ENCODE measurements at places on chromosomes 13 and 19.

DNA sequence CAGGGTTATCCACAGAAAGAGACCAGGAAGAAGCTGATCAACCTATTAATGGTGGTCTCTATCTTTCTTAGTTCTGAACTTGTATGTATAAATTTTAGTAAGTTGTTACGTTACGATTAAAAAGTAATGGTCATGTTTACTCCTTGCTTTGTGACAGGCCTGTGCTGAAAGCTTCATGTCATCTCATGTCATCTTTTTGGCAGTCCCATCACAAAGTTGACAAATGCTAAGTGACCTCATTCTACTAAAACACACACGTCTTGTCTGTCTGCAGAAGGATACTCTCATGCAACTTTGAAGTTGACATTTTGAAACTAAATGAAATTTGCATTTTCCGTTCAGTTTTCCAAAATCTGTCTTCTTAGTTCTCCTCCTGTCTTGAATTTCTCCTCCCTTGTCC, 345.9 kb downstream of the DNAJC15 start:
- no peak for DNase-seq

GRCh38 chr13:26561067-26561466, 3.6 kb downstream of the WASF3 start:
- no peak for DNase-seq

GRCh38 chr13:37640499-37640898, 41.9 kb upstream of the POSTN start:
- no peak for DNase-seq

GRCh38 chr19:15315101-15315500, 17.2 kb downstream of the BRD4 start:
- DNase-seq: no peak

- DNase-seq: no peak
These were observed 15.1 kb downstream of the CPAMD8 start for GRCh38 chr19:17011485-17011884.

- DNase-seq: no peak
These were observed 318.3 kb downstream of the NDFIP2 start for GRCh38 chr13:79799059-79799867.

GRCh38 chr13:79307433-79307861, 98.6 kb downstream of the RBM26 start:
- no peak for DNase-seq

GRCh38 chr13:91704398-91704797, 306.0 kb downstream of the GPC5 start:
- no peak for DNase-seq

GRCh38 chr13:21022056-21022979, 39.1 kb downstream of the LATS2 start:
- no peak for DNase-seq

DNA sequence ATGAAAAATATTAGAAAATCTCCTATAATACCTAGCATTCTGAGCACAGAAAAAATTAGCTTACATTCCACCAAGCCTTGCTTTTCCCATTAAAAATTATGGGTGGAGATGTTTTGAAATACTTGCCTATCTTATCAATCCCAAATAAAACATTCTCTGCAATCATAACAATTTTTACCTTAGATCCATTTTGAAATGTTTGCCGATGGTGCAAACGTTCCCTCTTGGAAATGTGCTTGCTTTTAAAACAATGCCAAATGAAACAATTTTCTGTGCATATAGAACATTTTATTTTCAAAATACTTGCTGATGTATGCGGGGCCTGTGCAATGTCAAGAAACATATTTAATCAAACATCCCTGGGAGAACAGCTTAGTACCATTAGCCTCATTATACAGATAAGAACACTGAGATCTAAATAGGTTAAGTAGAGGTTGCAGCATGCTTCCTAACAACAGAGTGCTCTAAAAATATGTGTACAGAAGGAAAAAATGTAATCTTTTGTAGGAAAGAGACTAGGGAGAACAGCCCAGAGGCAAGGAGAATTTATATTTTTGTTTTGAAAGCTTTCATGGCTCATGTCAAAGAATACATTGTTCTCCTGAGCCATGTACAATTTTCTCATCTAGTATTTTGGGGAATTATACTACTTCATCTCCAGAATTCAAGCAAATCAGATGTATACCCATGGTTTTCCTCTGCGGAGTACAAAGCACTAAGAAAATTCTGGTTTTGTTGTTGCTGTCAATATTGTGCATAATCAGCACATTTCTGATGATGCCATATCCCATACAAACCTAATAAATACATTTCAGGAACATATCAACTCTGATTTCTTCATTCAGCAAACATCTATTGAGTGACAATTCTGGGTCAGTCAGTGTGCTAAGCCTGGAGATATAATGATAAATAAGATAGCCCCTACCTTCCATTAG, 25.9 kb upstream of the FNDC3A start:
- DNase-seq: no peak

GRCh38 chr13:48533961-48534600, 1.2 kb upstream of the RCBTB2 start:
- DNase-seq: no peak

DNA sequence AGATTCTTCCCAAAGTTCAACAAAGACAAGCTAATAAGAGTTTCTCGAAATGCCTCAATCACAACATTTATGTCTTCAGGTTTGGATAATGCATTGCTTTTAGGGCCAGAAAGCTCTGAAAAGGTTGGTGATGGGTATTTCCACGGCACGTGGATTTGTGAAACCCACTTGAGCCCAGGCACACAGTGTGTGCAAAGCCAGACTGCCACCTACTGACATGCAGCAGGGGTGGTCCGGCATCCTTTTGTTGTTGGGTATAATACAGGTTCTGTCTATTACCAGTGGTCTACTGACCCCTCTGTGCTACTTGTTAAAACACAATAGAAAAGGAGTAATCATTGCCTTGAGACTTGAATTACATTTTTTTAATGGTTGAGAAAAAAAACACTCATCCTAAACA, 225.6 kb downstream of the RAP2A start:
- no peak for DNase-seq

- DNase-seq: no peak
These were observed 9.1 kb downstream of the PLD3 start for GRCh38 chr19:40357640-40358039.

- no peak for DNase-seq
These were observed 26.5 kb downstream of the NUMBL start for GRCh38 chr19:40663695-40664692.

DNA sequence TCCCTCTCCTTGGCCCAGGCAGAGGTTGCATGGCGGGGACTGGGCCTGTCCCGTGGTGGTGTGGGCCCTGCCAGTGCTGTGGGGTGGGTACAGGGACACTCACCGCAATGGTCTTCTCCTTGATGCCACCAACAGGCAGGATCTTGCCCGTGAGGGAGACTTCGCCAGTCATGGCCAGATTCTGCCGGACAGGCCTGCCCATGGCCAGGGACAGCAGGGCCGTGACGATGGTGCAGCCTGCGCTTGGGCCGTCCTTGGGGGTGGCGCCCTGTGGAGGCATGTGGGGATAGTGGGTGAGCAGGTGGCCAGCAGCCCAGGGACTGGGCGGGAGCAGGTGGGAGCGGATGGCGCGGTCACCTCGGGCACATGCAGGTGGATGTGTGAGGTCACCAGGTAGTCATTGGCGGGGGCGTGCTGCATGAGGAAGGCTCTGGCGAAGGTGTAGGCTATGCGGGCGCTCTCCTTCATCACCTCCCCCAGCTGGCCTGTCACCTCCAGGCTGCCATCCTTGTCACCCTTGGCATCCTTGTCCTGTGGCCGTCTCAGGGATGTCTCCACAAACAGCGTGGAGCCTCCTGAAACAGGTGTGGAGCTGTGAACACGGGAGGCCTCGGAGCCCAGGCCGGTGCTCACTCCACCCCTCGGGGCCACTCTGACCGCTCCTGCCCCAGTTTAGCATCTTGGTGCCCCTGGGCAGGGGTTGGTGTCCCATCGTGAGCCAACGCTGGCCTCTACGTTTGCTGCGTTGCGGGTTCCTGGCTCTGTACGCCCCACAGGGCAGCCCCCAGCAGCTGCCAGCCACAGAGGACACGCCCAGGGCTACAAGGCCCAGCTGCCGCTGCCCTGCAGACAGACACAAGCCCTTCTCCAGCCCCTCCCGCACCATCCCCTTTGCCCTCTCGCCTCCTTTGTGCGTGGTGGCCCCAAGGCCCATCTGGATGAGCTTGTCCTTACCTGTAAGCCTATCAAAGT, 3.4 kb downstream of the RPL36 start:
- DNase-seq: no peak

DNA sequence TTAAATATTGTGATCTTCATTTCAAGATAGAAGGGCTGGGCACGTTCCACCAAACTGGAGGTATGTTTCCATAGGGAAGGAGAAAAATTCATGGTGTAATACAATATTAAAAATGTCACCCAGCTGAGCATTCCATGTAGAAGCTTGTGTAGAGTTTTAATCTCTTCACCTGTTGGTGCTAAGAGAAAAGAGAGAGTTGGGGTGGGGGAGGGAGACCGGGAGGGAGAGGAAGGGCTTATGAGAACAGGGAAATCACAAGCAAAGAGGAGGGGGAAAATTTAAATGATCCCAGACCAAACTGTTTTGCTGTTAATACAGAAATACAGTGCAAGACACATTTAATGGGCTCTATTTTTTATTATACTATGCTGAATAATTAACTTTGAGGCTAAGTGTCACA, 345.8 kb downstream of the ZNF536 start:
- no peak for DNase-seq

GRCh38 chr13:22777207-22777606, 403.6 kb upstream of the SGCG start:
- no peak for DNase-seq

DNA sequence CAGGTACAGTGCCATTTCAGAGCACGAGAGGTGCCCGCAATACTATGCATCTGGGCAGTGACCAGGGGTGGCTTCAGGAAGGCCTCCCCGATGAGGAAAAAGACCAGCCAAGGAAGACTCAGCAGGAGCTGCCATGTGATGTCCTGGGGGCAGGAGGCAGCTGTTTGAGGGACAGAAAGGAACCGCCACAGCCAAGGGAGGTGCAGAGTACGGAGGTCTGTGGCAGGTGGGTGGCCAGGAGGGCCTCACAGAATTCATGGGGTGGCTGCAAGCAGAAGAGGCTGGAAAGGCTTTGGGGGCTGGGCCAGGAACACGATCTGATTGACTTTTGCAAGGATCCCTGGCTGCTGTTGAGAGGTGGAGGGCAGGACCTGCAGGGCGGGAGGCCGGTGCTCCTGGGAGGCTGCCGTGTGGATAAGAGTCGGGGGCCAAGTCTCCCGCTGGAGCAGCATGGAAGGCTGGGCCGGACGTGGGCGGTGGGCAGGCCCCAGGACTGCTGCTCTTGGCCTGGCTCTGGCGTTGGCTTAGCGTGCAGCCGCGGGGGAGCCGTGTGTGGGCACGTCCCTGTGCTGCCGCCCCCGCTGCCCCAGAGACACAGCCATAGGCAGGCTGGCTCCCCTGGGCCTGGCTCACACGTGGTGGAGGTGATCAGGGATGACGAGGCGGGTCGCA, 29.1 kb downstream of the CEBPA start:
- no peak for DNase-seq

GRCh38 chr19:49433240-49433901, 8.0 kb downstream of the SLC17A7 start:
- no peak for DNase-seq

DNA sequence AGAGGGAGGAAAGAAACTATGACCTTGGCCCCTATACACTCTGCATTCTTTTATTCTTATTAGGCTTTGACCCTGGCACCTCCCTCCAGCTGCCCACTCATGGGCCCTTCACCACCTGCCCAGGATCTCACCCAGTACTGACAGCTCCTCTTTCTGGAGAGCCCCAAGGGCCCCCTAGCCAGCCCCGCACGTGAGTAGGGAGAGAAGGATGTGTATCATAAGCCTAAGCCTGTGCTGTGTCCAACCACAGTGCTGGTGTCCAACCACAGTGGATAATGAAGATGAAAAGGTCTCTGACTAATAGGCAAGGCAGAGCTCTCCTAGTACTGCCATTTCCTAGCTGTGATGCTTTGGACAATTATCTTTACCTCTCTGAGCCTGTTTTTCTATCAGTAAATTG, 4.2 kb downstream of the DMRTC2 start:
- DNase-seq: no peak

GRCh38 chr13:110957181-110957884, 42.5 kb upstream of the ANKRD10 start:
- no peak for DNase-seq

GRCh38 chr13:93230261-93230855, 3.8 kb downstream of the GPC6 start:
- DNase-seq: no peak

DNA sequence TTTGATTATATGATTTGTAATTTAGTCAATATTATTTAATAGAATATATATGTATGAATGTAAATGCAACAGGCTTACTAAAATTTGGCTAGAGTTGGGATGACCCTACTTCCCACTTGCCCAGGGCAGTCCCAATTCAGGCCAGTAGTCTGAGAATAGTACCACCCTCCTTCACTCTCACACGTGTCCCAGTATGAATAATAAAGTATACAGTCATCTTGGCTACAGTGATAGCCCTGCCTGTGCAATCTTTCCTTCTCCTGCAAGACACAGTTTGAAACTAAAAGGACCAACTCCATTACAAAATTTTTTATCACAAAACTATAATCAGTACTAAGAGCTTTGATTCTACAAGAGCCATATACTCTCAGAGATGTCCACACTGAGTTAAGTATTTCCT, 76.2 kb downstream of the SACS start:
- no peak for DNase-seq
